ENCODE measurements at places on chromosomes 2 and 18. TPM values are rescaled to one million over a fixed set of nuclear protein-coding genes. Genes with fewer than 3 reads are reported as not detected.

The RBMS1 gene
- total RNA-seq, result 82.8 TPM

The CFAP65 gene
- total RNA-seq, result not detected

The IL1B gene
- total RNA-seq, result 0.14 TPM

The CROCC2 gene
- total RNA-seq, result not detected

The RTP5 gene
- not detected for total RNA-seq

The RAB27B gene
- total RNA-seq, result under 0.01 TPM

The MRPL33 gene
- total RNA-seq, result 94.3 TPM

The GRB14 gene
- total RNA-seq, result 2.3 TPM

The PKDCC gene
- total RNA-seq, result 2.6 TPM

The SUCLG1 gene
- total RNA-seq, result 41.0 TPM

The SETBP1 gene
- 2.7 TPM for total RNA-seq

DNA sequence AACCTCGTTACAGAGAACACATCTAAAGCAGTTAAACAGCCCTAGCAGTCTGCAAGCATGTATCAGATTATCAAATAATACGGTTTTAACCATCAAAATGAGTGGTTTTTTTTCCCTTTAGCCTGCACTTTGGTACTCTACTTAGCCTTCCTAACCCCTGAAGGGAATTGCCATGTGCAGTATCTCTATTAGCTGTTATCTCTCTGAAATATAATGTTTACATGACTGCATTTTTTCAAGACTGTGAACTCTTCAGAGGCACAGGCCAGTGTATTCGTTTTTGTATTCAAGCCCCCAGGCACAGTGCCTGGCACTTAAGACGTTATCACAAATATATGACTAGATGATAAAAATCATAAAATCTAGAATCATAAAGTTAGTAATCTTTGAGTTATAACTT is 509.5 kb downstream of the PARD3B start:
- DNase-seq, result no peak

GRCh38 chr2:231523451-231524285 is 6.6 kb downstream of the NMUR1 start:
- no peak for DNase-seq

GRCh38 chr2:27024812-27025211 is 8.0 kb upstream of the TMEM214 start:
- DNase-seq, result no peak

GRCh38 chr2:100185105-100185504 is 42.7 kb upstream of the AFF3 start:
- no peak for DNase-seq

DNA sequence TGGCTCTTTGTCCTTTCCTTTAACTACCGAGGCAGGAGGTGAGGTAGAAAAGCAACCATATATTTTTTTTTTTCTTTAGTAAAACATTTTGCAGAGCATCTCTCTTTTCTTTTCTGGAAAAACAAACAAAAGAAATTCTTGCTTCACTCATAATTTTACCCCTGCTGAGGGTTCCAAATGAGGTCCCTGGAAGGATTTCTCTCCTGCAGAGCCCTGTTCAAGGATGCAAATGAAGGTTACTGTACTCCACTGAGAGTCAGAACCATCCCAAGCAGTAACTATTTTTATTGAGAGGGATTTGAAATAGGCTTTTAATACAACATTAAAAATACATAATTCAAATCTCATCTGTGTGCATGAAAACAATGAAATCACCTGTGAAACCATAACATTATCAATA is 19.5 kb upstream of the MYO1B start:
- no peak for DNase-seq

DNA sequence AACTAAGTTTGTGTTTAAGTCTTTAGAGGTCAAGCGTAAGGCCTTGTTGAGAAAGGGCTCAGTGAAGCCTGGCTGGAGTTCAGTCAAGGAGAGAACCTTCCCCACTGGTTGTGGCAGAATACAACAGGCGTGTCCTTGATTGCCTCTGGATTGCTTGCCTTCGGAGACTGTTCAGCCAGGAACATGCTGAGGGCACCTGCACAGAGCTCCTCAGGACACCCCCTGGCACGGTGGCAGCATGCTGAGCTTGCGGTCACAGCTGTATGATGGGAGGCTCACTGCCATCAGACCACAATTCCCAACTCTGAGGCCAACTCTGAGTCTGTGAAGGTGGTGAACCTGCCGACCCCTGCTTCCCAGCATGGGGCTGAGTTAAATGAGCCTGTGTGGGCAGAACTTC is 130.0 kb downstream of the LPIN1 start:
- no peak for DNase-seq

- no peak for DNase-seq
Measured at GRCh38 chr2:128512379-128513115, 193.9 kb upstream of the HS6ST1 start.

DNA sequence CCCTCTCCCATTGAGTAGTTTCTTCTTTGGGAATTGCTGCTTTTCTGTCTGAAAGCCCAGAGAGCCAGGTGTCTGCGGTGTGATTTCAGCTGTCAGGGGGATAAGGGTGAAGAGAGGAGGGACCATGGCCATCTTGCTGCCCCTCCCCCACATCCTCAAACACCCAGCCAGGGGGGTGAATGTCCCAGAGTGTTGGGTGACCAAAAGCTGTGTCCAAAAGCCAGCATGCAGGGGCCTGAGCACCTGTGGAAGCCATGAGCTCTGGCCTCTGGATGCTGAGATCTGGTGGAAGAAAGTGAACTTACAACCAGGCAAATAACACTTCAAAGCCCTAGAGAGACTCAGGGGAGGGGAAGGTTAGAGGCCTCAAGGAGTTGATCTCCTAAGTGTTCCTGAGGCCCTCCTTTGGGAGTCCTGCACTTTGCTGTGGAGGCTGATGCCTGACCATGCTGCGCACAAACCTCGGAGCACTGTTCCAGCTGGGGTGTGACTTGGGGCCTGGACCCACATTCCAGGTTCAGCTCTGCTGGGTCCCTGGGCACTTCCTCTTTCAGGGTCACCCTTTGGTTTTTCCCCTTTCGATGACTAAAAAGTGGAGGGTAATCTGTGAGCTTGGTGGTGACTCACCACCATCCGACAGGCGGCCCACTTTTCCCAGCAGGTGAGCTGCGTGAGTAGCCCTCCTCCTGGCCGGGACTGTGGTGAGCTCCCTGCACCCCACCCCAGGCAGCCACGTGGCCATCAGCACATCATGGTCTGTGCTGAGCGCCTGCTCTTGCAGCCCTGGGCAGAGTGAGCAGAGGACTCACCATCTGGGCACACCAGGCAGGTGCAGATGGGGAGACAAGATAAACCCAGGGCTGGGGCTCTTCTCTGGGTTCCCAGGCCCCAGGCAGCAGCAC is 66.8 kb upstream of the FOSL2 start:
- no peak for DNase-seq

GRCh38 chr2:217836901-217837491 is 165.8 kb downstream of the TNS1 start:
- no peak for DNase-seq

GRCh38 chr2:165522719-165523118 is 53.2 kb downstream of the CSRNP3 start:
- DNase-seq, result no peak

DNA sequence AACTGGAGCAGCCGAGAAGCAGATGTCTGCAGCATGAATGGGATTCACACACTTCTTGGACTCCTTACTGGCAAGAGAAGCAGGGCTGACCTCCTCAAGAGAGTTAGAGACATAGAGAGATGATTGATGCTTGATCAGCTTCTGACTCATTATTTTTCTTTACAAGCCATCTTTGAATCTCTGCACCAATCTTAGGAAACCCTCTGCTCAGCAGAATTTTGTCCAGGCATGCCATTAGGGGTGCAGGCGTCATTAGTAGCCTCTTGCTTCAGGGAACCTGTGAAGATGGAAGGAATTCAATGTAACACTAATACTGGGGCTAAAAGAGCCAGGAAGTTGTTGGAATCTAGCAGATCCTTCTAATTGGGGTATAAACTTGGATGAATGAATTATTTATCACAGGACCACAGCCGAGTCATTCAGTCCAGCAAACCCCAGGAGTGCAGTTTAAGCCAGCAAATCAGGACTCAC is 151.8 kb downstream of the MGAT5 start:
- DNase-seq, result no peak

GRCh38 chr2:10931710-10932255 is 20.0 kb downstream of the KCNF1 start:
- no peak for DNase-seq

- DNase-seq, result no peak
Measured at GRCh38 chr2:72843301-72843700, 17.5 kb upstream of the EXOC6B start.

Data from dermis blood vessel endothelial cell (primary cell).